ENCODE measurements at places on chromosomes 4 and X.

DNA sequence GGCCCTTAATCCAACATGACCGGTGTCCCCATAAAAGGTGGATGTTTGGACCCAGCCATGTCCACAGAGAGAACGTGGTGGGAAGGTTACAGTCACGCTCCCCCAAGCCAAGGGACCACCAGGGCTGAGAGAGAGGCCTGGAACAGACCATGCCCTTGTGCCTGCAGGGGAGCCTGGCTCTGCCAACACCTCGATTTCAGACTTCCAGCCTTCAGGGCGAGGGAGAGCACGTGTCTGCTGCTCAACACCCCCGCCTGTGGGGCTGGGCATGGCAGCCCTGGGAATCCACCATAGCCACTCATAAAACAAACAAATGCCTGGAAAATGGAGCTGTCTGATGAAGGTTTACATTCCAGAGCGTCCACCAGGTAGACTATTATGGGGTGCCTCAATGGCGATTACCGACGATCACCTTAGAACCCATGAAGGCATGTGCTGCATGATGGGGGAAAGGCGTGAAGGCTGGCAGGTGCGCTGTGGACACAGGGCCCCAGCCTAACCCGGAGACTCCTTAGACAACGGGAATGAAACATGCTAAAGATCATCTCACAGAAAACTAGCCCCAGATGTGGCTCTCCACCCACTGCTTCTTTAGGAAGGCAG lies 42.3 kb upstream of the HMX1 start:
- no peak for DNase-seq

DNA sequence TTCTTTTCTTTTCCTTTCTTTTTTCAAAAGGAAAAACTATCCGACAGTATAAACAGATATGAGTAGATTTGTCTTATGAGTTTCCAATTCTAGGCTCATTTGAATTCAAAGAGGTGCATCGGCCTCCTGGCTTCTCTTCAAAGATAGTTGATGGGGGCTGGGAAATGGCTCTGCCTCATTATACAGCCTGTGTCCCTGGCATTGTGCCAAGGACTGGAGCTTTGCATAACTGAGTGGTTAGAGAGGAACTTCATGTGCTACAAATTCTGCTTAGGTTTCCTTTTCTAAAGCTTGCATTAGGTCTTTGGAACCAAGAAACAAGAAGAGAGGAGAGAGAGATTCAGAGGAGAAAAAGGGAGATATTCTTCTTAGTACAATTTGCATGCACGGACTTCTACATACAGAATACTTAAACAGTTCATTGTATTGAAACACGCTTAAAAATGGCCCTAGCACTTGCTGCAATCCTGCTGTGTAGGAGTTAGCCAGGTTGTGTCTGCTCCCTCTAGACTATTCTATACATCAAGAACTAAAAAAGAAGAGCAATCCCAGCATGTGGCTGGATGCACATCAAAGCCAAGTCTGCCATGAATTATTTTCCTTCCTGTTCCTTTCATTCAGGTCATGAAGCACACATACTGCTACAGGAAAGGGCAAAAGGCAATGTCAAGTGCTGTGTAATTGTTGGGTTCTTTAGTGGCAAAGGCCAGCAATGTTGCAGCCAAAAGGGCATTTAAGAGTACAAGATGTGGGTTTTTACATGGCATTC lies 70.9 kb downstream of the INTS12 start:
- no peak for DNase-seq

GRCh38 chrX:7068939-7069367 lies 78.6 kb upstream of the STS start:
- peak; percentile 61 for DNase-seq

DNA sequence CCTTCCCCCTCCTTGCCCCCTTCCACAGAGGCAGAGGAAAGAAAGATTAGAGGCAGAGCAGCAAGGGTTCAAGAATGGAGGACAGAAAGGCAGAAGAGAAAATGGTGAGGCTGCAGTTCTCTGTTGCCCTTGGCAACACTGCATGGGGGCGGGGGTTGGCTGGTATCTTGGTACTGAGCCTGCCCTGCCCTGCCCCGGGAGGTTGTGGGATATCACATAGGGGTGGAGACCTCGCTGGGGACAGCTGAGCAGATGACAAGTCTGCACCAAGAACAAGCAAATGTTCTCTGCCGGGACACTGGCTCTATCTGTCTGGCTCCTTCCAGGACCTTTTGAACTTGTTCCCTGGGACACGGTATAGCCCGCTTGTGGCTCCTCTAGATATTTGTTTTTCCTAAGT lies 39.8 kb downstream of the NHS start:
- DNase-seq = no peak

GRCh38 chrX:42442745-42443144 lies 335.2 kb downstream of the PPP1R2C start:
- DNase-seq = no peak

DNA sequence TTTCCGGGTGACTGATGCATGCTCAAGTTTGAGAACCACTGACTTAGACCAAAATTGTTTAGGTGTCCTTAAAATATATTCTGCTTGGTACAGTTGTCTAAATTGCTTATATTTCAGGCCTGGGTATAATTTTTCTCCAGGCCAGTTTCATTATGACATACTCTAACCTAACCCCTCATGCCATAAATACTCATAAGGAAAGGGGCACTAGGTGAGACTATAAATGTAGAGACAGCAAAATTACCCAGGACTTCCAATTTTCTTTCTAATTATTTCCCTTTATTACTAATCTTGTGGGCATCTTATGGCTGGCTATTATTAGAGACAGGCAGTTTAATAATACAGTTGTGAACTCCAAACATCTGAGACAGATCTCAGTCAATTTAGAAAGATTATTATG lies 150.2 kb downstream of the RRAGB start:
- no peak for DNase-seq

GRCh38 chr4:100348473-100348872 lies 158.2 kb upstream of the DDIT4L start:
- DNase-seq = no peak

DNA sequence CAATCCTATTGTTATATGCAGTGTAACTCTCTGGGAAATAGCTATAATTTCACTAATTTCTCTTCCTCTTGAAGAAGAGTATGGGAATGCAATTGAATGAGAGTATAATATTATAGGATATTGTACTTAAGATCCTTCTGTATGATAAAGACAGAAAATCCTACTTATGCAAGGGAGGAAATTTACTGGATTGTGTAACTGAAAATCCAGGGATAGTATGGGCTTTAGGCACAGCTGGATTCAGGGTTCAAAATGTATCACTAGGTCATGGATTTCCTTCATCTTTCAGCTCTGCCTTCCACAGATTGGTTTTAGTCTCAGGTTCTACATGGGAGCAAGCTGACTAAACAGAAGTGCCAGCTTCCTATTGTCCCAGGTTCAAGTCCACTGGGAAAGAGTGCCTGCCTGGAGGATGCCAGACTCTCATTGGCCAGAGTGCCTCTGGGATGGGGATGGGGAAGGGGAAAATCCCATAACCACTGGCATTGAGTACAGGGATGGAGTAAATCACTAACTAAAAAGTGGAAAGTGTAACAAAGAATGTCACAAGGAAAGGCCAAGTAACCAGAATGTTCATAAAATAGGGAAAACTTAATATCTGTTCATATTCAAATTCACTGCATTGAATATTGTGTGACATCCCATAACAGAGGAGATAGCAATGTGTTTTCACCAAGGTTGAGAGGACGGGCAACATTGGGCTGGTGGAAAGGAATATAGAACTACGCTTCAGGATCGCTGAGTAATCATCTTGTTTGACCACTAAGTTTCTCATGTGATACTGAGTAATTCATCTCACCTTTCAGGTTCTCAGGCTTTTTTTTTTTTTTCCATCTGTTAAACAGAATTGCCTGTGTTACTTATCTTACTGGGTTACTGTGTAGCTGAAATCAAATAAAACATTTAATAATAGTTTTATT lies 75.7 kb downstream of the ANXA3 start:
- no peak for DNase-seq

DNA sequence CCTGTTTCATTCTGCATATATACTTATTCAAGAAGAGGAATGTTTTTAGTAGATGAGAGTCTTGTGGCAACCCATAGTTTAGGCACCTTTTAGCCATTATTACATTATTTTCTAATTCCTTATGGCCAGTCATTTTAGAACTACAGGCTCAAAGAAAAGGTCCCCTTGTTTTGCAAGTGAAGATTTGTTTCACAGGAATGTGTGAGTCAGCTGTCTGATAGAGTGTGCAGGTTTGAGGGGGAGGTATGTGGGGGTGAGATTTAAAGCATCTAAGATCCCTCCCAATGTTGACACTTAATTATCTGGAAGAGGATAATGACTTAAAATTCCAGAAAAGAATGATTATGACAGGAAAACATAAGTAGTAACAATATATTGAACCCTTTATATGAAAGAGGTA lies 495.6 kb downstream of the KCNIP4 start:
- no peak for DNase-seq

- no peak for DNase-seq
Measured at GRCh38 chr4:76059750-76060149, 14.8 kb upstream of the ART3 start.

DNA sequence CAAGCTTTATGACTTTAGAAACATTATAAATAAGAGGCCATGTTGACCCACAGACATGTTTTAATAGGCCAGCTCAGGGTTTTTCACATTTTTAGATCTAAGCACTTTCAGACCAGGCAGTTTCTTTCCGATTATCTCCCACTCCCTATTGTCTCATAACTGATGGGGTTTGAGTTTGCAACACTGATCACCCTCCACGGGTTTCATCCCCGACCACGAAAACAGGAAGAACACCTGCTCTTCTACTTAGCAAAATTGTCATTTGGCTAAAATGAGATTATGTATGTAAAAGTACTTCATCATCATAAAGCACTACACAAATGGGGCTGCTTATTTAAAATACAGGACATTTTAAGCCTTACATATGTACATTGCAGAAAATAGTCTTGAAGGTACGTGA lies 407.9 kb downstream of the HNRNPD start:
- no peak for DNase-seq

GRCh38 chr4:155179216-155179615 lies 29.2 kb upstream of the NPY2R start:
- DNase-seq = no peak

- DNase-seq = no peak
Measured at GRCh38 chr4:76610751-76611547, 175.9 kb downstream of the SHROOM3 start.

DNA sequence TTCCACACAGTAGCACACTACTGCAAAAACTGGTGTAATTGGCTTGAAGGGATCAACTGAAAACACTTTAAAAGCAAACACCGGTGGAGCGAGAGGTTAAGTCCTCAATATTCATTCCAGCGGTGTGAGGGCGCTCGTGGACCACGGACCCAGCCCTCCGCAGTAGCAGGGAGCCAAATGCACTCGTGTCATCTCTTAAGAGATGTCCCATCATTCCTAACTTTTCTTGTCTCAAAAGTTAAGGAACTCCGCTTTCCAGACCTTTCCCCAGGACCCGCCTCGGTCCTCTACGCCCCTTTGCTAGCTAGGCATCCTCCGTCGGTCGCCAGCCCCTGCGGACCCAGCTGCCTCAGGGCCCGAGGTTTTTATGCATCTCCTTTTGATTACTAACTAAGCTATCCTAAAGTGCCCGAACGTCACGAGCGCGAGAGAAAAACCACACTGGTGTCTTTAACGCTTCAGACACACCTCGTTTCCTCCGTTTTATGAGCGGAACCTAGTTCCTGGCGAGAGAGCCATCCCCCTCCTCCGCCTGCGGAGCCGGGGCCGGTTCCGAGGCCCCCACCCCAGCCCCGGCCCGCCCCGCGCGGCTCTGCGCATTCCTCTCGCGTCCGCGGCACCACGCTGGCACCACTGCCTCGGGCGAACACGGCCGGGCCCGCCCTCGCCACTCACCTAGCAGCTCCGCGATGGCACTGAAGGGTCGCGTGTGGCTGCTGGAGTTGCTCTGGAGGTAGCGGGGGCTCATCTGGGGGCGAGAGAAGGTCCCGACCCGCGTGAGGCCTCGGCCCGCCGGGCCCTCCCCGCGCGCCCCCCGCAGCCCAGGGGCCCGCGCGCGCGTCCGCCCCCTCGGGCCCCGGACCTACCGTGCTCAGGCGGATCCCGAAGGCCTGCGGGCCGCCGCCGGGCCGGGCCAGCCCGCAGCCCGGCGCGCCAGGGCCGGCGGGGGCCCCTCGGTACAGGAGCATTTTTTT lies 723 bp downstream of the MORC4 start:
- peak; percentile 64 for DNase-seq

DNA sequence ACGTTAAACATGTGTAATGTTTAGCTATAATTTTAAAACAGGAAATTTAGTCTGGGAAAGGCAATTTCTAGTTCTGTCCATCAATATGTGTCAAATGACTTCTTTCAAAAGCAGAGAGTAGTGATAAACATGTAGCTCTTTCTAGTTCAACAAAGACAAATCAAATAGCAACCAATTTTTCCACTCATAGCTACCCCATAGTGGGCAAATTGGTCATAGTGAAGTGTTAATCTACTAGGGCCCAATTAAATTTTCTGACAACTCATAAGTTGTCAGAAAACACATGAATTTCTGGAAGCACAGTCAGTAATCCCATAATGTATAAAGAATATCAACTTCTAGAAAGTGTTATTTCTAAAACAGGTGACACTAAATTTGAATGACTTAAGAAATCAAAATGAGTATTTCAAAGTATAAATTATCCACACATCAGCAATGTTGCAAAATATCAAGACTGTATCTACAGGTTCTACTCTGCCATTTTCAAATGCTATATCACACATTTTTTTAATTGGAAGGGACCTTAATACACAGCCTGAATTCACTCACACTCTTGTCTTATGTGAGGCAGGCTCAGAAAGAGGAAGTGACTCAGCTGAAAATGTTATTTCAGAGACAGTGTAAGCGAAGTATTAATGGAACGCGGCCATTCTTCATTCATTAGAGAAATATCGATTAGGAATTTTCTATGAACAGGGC lies 7.7 kb downstream of the OCIAD2 start:
- DNase-seq = no peak

DNA sequence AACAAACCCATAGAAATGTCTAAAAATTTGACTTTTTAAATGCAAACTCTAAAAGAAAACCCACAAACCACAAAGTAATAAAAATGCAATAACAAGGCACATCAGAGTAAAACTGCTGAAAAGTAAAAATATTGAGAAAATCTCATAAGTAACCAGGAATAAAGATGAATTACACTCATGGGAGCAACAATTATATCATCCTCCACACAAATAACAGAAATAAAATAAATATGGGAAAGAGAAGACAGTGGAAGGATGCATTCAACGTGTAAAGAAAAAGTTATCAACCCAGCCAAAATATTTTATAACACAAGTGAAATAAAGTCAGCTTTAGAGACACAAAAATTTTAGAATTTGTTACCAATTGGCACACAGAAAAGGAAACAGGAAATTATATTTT lies 1420.2 kb downstream of the PCDH18 start:
- DNase-seq = no peak

DNA sequence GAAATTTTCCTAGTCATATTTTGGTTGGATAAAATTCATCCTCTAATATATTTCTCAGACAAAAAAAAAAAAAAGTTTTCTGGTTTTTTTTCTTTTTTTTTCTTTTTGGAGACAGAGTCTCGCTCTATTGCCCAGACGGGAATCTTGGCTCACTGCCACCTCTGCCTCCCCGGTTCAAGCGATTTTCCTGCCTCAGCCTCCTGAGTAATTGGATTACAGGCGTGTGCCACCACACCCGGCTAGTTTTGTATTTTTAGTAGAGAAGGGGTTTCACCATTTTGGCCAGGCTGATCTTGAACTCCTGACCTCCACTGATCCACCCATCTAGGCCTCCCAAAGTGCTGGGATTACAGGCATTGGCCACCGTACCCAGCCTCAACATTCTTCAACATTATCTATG lies 432.7 kb upstream of the PABPC4L start:
- DNase-seq = no peak

- peak; percentile 67 for DNase-seq
Measured at GRCh38 chr4:184287697-184288255, 70.1 kb upstream of the ENPP6 start.

- no peak for DNase-seq
Measured at GRCh38 chr4:172547724-172548123, 620.9 kb upstream of the GALNT7 start.
